A172 (cell line): ENCODE measurements at places on chromosomes 2 and 18. TPM values are rescaled to one million over a fixed set of nuclear protein-coding genes. Genes with fewer than 3 reads are reported as not detected.

DNA sequence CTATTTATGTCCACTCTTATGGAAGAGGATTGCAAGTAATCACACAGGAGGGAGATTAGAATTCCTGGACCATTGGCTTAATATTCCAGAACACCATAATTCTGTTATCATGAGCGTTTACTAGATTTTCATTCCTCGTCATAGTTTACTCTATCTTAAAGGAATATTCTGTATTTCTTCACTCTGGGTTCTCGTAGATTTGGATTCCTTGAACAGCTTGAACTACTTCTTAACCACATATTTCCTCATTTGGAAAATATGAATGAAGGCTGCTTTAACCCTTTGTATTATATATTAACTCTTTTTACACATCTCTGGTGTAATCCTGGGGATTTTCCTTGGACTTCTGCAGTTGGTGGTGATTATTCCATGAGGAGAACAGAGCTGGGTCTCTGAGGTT, 46.3 kb upstream of the CCBE1 start:
- DNase-seq: no peak

GRCh38 chr18:54801374-54801773, 26.9 kb upstream of the RAB27B start:
- no peak for DNase-seq

GRCh38 chr2:40352041-40352702, 99.7 kb downstream of the SLC8A1 start:
- no peak for DNase-seq

DNA sequence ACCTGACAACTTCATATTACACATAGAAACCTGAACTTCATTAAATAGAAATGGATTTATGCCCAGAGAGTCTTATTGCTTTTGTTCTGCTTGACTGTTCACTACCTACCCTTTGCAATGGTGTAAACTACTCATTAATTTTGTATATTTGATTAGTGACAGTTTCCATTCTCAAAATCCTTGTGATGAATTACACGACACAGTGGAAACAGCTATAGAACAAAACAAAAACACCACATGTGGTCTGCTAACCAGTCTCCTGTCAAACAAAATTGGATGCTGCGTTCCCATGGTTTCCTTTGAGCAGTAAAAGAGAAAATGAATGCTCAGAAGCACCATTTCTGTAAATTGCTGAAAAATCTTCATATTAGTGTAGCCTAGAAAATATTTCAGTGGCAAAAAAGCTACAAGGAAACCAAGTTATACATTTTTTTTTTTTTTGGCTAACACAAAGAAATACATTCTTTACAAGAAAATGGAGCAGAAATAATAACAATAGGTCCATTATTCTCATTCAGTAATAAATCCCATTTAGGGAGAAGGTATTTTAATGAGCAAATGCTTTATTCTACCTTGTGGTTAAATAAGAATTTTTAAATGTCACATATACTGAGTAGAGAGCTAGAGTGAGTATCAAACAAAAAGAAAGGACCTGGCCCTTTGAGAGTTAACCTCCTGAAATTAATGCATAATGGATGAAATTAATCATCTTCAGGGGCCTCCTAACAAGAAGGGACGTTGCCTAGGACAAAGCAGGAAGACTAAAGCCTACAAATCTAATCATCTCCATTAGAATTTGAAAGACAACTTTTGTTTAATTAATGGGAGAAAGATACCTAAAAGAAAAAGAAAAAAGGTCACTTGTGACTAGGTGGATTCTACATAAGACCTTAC, 355.1 kb upstream of the ZC3H15 start:
- DNase-seq: no peak

Gene SERPINB10
- not detected in 2 replicates for total RNA-seq

DNA sequence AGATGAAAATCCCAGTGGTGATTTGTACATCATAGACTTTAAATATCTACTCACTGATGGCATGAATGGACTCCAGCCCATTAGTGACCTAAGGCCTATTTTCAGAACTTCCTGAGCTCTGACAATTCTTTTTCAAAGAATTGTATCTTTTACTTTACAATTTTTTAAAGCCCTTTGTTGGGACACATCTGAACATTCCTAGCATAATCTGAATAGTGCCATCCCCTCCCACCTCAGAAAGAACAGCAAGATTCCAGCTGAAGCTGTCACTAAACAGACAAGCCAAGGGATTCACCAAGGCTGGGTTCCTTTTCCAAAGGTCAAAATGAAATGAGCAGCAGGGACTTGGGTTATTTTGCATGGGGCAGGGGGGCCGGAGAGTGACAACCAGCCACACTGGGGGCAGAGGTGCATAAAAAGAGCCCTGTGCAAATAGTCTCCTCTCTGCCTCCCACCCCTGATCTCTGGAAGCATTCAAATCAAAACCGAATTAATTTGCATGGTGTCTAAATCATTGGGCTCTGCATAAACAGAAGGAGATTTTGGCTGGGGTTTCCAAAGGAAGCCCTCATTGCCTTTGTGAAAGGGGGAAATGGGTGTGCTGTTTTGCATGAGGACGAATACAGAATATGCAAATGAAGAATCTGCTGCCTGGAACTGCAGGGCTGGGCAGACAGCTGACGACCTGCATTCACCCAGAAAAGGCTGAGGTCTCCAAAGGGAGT, 17.2 kb downstream of the EPHA4 start:
- no peak for DNase-seq

- DNase-seq: no peak
Observed at GRCh38 chr2:72126186-72127100, 21.2 kb downstream of the CYP26B1 start.

- DNase-seq: peak; percentile 15
Observed at GRCh38 chr2:176763851-176764404, 448.7 kb upstream of the HNRNPA3 start.

DNA sequence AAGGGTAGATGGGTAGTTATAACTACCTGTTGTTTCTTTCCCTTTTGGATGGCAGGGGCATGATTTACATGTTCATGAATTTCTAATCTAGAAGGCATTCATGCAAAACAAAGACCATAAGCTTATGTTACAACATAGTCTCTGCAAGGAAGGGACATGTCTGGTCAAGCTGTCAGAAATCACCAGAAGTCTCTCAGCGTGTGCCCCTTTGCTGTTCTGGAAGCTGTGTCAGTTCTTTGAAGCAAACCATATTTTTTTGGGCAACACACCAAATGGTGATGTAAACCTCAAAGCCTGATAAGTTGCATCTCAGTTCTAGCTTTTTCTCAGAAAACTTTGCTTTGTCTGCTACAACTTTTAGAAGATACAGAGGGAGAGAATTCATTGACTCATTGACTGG, 173.5 kb upstream of the CTAGE1 start:
- no peak for DNase-seq

Gene MBP
- not detected in 2 replicates for total RNA-seq

DNA sequence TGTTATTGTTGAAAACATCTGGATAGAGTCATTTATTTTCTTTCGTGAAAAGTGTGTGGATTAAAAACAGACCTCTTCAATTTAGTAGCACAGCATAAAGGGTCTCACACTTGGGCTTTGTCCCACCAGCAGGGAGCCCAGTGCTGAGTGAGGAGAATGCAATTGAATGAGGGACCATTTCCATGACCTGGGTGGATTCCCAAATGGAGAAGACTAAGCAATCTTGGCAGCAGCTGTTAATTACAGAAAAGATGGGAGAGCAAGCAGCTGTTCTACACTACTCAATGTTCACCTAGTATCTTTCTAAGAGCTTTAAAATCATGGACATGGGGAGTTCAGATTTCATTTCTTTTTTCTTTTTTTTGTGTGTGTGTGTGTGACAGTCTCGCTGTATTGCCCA, 121.8 kb upstream of the FN1 start:
- no peak for DNase-seq

GRCh38 chr2:226023383-226023782, 623.9 kb downstream of the NYAP2 start:
- no peak for DNase-seq
